CD4-positive, alpha-beta T cell (primary cell): ENCODE measurements at places on chromosomes 5 and 9.

DNA sequence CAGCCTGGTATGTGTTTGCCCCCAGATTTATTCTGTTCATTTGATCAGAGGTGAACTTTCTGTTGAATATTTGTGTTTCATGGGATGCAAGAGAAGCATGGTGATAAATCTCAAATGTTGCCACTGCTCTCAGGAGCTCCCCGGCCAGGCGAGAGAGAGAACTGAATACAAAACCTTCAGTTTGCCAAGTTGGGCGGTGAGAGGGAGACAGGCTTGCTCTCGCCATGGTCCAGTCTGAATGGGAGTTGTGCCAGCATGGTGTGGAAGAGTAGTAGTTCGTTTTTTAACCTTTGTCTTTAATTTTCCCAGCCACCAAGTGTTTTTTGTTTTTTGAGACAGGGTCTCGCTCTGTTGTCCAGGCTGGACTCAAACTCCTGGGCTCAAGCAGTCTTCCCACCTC lies 2.7 kb downstream of the NTMT1 start:
- DNase-seq = no peak

DNA sequence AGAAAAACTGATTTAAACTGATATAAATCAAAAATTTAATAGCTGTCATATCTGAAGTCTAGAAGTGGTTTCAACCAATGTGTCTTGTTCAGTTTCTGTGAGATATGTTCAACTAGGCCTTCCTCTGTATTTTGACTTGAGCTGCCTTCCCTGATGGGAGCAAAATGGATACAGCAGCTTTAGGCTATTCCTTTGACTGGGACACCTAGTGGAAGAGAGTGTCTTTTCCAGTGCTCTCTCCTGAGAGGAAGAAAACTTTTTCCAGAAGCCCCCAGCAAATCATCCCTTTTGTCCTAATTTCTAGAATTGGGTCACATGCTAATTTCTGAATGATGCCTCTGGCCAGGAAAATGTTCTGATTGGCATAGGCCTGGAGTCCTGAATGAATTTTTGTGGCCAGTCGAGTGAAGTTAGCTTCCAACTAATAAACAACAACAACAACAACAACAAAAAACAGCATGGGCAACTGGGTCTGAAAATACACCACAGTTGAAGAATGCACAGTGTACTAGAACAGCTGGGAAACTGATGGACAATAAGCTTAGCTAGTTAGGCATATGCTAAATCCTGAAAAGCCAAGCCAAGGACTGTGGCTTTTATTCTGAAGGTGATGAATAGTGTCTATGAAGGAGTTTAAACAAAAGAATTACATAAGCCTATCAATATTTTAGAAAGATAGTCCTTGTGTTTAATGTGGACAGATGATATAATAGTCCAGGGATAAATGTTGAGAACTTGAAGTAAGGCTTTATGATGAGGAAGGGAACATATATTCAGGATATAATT lies 125.7 kb downstream of the FBN2 start:
- DNase-seq = no peak

DNA sequence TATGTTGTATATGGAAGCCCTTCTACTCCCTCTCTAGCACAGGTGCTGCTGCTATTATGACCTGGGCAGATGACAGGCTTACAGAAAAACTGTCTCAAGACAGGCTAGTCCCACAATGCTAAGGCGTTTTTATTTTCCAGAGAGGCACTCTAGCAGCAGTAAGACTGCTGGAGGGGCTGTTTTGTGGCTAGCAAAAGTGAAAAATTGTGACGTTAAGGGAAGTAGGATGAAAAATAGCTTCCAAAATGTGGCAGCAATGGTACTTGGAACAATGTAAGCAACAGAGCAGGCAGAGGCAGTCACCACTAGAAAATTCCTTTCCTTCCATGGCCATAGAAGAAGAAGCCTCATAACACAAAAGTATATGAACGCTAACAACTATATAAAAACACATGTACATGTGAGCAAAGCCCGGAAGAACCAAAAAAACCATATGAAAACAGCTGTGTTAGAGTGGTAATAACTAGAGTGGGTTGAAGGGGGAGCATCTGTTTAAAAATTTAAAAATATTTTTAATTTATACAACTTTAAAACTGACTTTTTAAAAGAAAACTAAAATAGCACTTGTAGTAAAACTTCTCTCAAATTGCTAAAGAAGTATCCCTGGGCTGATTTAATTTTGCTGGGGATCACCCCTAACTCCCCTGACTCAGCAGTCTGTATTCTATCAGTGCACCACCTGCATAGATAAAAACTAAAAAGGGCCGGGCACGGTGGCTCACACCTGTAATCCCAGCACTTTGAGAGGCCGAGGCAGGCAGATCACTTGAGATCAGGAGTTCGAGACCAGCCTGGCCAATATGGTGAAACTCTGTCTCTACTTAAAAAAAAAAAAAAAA lies 30.6 kb downstream of the CLINT1 start:
- DNase-seq = no peak

DNA sequence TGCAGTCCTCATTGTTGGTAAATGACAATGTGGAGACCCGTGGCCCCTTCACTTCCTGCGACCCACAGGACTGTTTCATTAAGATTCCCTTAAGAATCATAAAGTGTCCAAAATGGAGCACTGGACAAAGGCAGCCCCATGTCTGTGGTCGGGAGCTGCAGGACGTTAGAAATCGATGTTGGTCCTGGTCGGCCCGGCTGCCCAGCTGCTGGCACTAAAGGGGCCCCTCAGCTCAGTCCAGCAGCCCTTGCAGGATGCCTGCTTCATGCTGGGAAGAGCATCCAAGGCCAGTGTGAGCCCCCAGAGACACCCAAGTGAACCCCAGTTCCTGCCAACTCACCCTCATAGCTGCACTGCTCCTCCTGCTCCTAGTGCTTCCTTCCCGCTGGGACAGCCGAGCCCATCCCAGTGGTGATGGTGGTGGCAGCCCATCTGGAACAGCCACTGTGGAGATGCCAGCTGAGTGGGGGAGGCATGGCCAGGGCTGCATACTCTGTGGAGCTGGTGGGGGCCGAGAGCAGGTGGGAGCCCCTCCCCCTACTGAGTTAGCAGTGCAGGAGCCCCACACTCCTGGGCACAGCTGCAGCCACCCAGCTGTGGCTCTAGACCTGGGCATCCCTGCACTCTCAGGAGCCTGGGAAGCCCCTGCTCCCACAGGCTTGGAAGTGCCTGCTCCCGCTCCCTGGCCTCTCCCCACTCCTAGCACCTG lies 168.0 kb upstream of the IRX2 start:
- DNase-seq = no peak

- no peak for DNase-seq
Measured at GRCh38 chr5:116559673-116560164, 14.9 kb downstream of the SEMA6A start.

DNA sequence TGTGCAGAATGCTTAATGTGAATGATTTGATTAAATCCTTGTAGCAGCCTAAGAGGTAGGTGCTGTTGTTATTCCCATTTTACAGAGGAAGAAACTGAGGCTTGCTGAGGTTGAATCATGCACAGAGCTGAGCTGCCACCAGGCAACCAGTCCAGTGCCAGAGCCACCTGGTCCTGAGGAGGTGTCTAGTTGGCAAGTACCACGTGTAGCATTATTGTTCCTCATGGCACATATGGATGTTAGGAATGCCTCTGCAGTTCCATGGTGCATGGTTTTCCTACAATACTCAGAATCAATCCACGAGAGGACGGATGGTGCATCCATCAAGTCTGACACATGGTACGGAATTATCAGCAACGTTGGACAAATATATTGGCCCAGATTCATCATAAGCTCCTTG lies 8.9 kb downstream of the UBE2QL1 start:
- DNase-seq = no peak

GRCh38 chr9:120363697-120364096 lies 216.3 kb downstream of the CDK5RAP2 start:
- DNase-seq = no peak

GRCh38 chr5:119274767-119275130 lies 81.1 kb upstream of the TNFAIP8 start:
- no peak for DNase-seq

GRCh38 chr5:115849258-115849798 lies 7.6 kb downstream of the AP3S1 start:
- DNase-seq = no peak

- no peak for DNase-seq
Measured at GRCh38 chr9:109725460-109725859, 54.5 kb upstream of the PALM2AKAP2 start.

DNA sequence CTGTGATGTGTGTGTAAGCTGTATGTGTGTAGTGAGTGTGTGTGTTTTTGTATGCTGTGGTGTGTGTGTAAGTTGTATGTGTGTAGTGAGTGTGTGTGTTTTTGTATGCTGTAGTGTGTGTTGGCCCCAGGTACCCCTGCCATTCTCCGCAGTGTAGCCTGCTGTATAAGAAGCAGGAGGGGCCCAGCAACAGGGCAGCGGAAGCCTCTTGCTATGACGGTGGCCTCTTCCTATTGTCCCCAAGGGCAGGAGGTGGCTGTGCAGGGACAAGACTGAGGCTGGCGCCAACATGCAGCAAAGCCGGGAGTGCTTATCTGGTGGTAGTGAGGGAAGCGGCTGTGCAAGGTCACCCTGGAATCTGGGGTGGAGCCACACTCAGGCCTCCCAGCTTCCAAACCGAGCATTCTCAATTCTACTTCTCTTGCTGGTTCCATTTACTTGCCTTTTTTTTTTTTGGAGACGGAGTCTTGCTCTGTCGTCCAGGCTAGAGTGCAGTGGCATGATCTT lies 5.1 kb downstream of the SPAAR start:
- DNase-seq = no peak

DNA sequence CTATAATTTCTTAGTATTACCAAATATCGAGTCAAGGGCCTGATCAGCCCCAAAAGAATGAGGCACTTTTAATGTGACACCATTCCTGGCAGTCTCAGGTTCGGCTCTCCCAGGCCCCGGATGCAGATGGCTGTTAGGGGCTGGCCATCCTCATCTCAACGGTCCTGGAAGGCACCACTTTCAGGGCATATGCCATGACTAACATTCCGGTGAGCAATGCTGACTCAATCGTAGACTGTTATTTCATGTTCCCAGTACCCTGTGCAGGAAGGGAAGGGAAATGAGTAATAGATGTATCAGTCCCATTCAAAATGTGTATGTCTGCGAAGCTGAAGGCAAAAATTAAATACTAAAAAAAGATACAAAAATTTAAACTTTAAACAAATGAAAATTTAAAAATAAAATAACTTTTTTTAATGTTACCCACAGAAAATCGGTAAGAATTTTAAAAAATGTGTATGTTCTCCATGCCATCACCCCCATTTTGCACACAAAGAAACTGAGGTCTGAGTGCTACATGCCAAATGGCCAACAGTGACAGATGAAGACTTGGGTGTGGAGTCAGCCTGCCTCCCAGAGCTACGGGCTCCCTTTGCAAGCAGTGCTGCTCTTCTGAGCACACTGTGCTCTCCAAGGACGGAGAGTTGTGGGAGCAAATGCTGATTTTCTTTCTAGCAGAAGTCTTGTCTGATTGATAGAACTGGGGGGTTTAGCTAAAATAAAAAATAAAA lies 79.0 kb downstream of the GLDC start:
- no peak for DNase-seq

- DNase-seq = peak; percentile 9
Measured at GRCh38 chr9:36855448-36856315, 178.4 kb downstream of the PAX5 start.

GRCh38 chr9:127832248-127832647 lies 22.2 kb downstream of the ENG start:
- DNase-seq = no peak

DNA sequence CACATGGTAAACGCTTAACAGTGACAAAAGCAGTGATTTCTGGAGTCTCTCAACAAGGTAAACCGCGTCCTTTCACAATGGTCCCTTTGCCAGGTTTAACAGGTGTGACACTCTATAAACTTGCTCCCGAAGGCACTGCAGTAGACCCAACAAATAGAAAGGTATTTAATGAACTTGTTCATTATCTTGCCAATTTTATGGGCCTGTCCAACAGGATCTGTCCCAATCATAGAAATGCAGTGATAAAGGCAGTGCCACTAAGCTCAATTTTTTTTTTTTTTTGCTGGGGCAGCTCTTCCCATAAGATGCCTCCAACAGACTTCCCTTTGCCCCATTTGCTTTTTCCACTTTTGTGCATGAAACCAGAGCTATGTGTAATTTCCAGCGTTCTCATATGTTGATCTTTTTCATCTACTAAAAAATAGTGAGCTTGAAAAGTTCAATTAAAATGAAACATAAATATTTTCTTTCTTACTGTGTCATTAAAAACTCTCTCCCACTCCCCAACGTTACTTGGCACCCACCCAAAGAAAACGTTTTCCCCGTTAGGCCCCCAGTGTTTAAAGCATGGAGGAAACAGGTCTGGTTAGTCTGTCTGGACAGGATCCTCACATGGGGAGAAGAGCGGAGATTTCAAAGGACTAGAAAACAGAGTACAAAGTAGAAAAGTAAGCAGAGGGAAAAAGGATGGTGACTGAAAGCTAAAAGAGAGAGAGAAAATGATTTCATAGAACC lies 80.9 kb upstream of the SPATA31D4 start:
- DNase-seq = no peak

DNA sequence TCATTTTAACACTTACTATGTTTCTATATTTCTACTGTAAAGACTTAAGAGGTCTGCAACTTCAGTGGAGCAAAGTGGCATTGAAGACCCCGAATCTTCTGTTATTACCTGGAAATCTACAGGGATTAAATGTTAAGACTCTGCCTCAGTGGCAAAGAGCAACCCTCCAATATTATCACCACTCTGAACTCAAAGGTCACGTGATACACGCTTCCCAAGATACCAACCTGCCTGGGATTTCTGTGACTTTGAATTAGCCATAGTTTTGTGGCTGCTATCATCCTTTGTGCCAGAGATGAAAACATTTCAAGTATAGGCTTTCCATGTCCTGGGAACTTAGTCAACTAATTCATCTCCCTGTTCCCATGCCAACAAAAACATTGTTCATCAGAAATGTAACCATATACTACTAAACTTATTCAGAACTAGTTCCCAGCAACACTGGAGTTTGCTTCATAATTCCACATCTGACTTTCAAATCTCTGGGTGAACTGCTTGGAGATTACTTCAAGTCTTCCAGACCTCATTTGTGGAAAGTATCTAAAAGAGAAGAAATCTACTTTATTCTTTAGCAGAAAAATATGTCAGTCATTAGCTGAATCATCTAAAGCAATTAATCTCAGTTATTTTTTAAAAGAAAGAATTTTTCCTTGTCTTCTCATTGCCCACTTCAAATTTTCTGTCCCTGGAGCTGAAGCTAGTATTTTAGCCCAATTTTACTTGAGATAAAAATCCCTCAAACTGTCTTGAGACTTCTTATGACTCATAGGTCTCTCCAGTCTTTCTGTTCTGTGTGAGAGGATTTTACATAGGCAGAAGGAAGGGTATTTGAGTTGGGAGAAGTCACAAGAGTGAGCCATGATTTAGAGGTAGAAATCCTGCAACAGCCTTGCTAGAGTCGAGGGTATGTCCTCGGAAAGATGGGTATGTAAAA lies 83.0 kb downstream of the ZNF462 start:
- DNase-seq = no peak

DNA sequence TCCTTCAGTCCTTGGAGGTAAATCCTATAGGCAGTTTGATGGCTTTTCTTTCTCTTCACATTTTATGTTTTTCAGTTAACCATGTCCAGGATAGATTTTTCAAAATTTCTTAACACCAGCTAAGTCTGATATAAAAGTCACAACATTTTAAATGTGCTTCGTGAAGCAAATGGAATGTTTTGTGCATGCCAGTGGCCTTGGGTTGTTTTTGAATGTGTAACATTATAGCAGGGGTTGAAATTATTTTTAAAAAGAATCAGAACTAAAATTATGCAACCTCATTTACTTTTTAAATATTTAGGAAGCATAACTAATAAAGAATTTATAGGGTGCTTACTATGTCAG lies 201.1 kb downstream of the ARHGEF28 start:
- DNase-seq = no peak

- no peak for DNase-seq
Measured at GRCh38 chr9:30534455-30534854, 1850.0 kb upstream of the ACO1 start.

GRCh38 chr5:25544652-25545249 lies 900.0 kb upstream of the CDH10 start:
- DNase-seq = no peak
